ENCODE measurements at places on chromosomes 4 and X.

- DNase-seq: no peak
Measured at GRCh38 chrX:9668537-9668936, 97.1 kb downstream of the GPR143 start.

GRCh38 chr4:876780-877179 lies 50.9 kb upstream of the CPLX1 start:
- no peak for DNase-seq

DNA sequence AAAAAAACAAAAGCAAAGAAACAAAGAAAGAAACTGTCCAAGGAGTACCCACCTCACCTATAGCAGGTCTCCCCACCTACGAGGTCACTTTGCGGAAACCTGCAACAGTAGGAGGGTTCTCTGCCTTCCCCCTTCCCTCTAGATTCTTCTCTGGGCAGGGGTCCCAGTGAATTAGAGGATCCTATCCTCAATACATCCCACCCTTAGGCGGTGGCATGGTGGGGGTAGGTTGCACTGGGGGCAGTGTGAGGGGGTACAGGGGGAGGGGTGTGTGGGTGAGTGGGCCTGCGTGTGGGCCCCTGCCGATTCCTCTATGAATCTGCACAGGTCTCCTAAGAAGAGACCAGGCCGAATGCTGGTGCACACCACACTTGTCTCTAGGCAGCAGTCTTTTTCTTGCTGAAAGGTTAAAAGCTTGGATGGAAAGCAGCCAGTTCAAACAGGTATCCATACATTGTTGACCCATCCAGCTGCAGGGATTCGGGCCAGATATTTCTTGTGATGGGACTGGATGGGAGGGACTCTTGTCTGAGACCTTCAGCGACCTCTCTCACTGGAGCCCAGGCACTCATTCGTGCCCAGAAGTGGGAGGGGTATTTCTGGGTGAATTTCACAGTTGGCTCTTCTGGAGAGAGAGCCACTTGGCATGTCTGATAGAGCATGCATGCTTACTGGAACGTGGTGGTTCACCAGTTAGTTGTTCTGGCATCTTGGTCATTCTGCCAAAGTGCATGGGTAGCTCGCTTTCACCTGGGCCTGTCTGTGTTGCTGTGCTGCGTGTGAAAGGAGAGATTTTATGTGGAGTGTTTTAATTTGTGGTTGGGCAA lies 65.6 kb downstream of the NBDY start:
- DNase-seq: no peak

DNA sequence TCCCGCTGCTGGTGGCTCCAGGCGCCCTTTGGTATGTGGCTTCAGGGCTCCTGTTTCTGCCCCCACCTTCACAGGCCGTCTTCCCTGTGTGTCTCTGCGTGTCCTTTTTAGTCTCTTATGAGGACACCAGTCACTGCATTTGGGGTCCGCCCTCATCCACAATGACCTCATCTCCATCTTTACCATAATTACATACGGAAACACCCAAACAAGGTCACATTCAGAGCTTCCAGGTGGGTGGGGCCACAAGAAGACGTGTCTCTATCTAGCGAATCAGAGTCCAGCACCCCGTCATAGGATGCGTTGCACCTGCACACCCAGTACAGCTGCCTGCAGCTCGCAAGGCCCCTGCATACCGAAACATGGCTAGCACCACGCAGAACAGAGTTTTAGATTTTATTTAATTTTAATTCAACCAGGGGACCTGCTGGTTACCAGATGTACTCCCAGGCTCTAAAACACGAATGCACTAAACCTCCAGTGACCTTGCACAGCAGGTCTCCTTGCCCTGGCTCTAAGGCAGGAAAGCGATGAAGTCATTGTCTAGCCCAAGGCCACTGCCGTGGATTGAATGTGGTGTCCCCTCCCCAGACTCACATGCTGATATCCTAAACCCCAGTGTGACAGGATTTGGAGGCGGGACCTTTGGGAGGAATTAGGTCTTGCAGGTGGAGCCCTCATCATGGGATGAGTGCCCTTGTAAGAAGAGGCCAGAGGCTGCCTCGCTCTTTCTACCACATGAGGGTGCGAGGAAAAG lies 30.3 kb downstream of the ABLIM2 start:
- DNase-seq: no peak

GRCh38 chrX:2828344-2828958 lies at the start of gene GYG2:
Gene GYG2 (plus strand): TSS chrX:2828930. CDS start chrX:2830189, 1,259 bp downstream.
- DNase-seq: no peak

- DNase-seq: no peak
Measured at GRCh38 chrX:9627922-9628321, 137.7 kb downstream of the GPR143 start.

GRCh38 chr4:74044677-74045076 lies 6.2 kb upstream of the CXCL3 start:
- DNase-seq: no peak

GRCh38 chr4:138055890-138056289 lies 186.3 kb downstream of the SLC7A11 start:
- DNase-seq: no peak

- DNase-seq: no peak
Measured at GRCh38 chrX:111467896-111468295, 43.5 kb upstream of the SERTM2 start.

GRCh38 chrX:138034136-138034535 lies 468.2 kb downstream of the ZIC3 start:
- DNase-seq: peak; percentile 8

DNA sequence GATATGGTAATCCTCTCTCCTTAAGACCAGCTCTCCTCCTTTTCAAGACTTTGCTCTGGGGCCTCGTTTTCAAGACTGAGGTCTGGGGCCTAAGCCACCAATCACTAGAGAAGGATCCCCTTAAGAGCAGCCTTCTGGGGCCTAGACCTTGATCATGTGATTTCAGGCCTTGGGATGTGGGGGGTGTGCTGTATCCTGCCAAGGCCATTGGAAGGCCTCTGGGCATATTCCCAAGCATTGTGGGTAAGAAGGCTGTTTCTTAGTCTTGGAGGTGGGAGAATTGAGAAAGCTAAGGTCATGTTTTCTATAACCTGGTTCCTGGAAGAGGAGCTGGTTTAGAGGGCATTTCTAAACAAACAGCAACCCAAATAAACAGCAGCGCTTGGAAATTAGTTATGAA lies 12.1 kb downstream of the TMEM164 start:
- DNase-seq: no peak

DNA sequence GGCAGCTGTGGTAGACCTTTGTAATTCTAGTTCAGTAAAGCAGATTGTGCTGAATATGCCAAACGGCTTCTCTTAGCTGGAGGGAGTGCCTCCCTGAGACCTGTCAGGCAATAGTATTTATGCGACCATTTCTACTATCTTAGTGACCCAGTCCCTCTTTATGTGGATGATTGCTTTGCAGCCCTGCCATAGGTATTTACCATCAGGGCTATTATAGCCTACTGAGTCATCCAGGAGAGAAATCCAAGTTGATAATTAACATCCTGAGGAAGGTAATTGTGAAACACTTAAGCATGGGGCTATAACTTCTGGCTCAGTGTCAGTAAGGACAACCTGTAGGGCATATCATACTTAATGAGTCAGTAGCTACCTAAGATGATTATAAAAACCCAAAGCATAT lies 103.9 kb upstream of the MAOA start:
- DNase-seq: no peak

DNA sequence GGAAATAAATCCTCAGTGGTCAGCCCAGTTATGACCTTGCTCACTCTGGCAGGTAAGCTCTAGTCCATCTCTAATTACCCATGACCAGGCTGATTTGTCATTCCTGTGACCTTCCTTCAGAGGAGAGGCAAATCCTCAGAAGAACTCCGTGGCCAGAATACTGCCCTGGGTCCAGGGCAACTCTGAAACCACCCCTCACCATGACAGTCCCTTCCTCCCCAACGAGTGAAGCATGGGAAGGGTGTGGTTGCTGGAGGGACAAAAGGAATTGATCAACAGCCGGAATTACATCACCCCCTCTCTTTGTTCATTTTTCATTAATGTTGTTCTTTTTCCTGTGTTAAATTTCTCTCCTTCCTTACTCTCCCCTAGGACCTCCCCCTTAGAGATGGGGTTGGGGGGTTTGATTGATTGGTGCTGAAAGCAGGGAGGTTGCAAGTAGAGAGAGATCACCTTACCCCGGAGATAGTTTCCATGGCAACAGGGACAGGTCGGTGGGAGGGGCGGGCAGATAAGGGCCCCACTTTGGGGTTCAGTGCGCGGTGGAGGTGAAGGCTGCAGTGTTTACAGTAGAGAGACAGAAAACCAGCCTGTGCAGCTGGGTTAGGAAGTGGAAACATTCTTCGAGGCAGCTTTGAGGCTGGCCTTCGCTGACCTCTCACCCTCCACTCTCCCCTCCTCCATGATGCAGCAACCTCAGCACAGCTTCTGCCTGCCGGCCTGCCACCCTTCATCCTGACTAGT lies 647.4 kb downstream of the BCOR start:
- DNase-seq: no peak

DNA sequence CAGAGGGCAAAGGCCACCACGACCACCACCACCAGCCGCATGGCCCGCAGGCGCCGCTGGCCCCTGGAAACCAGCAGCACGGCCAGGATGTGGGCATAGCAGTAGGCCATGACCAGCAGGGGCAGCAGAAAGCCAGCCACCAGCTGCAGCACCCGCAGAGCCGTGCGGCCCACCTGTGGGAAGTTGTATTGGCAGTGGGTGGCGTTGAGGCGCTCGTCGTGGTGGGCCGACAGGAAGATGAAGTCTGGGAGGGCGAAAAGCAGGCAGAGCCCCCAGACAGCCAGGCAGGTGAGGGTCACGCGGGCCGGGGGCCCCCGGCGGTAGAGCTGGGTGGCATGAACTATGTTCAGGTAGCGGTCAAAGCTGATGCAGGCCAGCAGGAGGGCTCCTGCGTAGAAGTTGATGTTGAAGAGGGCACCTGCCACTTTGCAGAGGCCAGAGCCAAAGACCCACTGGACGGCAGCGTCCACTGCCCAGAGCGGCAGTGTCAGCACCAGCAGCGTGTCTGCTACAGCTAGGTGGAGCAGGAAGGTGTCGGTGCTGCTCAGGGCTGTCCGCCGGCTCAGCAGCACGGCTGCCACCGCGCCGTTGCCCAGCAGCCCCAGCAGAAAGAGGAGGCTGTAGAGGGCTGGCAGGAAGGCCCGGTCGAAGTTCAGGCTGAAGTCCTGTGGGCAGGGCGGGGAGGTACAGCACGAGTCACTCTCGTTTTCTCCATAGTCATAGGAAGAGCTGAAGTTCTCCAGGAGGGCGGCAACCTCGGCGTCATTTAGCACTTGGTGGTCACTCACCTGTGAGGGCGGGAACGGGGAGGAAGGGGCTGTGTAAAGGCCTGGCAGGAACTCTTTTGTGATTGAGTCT lies 1.4 kb downstream of the CXCR3 start:
- no peak for DNase-seq

- DNase-seq: no peak
Measured at GRCh38 chr4:84531689-84532088, 32.6 kb upstream of the NKX6-1 start.

- no peak for DNase-seq
Measured at GRCh38 chrX:14476205-14476604, 53.1 kb upstream of the GLRA2 start.

DNA sequence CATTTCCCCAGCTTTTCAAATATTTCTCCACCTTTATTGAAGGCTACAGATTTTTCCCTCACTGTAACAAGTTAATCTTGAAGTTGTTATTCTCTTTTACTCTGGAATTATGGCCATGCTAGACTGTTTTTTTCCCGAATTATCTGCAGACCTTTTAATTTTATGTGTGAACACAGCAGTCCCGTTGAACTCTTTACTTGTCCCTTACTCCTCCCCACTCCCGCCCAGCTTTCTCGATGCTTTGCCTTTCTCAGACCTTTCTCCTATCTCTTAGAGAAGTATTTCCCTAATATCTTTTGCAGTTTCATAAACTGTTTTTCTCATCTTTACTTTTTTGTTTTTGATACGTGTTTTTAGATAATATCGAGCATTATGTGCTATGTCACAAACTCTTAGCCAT lies 776 bp downstream of the CEP44 start:
- DNase-seq: peak; percentile 16

- no peak for DNase-seq
Measured at GRCh38 chrX:136856050-136856449, 24.5 kb downstream of the RBMX start.

DNA sequence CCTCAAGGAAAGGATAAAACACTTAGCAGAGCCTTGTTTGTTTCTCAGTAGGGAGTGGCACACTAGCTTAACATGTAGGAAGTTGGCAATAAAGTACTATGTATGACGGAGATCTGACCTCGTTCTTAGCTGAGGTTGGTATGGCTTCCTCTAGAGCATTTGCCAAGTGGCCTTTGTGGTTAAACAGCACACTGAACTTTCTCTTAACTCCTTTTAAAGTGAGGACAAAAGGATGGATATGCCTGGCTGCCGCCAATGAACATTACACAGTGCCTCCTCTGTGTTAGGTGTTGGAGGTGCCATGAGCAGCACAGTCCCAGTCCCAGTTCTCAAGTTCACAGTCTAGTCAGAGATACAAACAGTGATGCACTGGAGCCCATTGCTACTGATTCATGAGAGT lies 54.4 kb downstream of the VGLL1 start:
- DNase-seq: no peak

DNA sequence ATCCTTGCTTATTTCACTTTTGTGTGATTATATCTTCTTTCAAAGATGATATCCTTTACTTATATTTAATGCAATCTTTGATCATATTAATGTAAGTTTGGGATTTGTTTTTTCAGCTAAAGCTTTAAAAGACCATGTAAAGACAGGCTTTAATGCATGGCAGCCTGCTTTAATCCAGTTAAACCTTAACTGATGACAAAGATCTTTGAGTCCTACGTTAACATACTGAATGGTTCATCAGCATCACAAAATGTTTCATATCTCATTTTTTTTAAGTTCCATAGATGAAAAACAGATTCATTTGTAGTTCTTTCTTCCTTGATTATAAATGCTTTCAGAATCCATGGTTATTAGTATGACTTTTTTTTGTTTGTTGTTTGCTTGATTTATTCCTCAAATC lies 1102.8 kb downstream of the FSTL5 start:
- DNase-seq: no peak

- DNase-seq: no peak
Measured at GRCh38 chrX:39758791-39759525, 338.8 kb downstream of the BCOR start.

DNA sequence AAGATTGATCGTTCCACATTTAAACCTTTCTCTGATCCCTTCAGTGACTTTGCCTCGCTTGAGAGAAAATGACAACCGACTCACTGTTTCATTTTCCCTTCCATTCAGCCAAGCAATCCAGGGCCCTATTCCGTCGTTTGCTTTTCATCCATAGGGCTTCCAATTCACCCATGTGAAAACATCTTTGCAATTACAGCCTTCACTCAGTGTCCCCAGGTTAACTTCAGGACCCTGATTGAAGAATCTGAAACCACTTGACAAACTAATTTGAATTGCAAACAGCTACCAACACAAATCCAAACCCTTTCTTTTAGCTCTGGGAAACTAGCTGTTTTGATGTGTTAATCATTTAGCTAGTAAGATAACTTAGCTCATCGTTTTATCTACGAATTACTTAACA lies 120.2 kb upstream of the FAM9C start:
- DNase-seq: no peak

DNA sequence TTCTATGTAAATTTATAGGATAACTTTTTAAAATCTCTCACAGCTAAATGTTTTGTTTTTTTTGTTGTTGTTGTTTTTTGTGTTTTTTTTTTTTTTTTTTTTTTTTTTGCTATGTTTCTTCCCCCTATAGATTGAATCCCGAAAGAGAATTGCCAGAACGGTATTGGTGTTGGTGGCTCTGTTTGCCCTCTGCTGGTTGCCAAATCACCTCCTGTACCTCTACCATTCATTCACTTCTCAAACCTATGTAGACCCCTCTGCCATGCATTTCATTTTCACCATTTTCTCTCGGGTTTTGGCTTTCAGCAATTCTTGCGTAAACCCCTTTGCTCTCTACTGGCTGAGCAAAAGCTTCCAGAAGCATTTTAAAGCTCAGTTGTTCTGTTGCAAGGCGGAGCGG lies 4.1 kb downstream of the BRS3 start:
- no peak for DNase-seq

GRCh38 chrX:123476611-123477219 lies 256.1 kb downstream of the THOC2 start:
- no peak for DNase-seq
